Left hindlimb (tissue), 1 donor: ENCODE measurements at places on chromosomes 12 and 14.
A peak's percentile ranks its signal among the peaks of the same experiment; 100 is the strongest.

- DNase-seq = no peak
Measured at GRCh38 chr12:2341871-2342270, 289.1 kb downstream of the CACNA1C start.

- DNase-seq = peak; percentile 40
Measured at GRCh38 chr12:8948701-8949341, 624 bp downstream of the M6PR start.

- DNase-seq = no peak
Measured at GRCh38 chr12:124709722-124710687, 142.6 kb upstream of the NCOR2 start.

- no peak for DNase-seq
Measured at GRCh38 chr14:35414365-35414764, 9.8 kb upstream of the NFKBIA start.

DNA sequence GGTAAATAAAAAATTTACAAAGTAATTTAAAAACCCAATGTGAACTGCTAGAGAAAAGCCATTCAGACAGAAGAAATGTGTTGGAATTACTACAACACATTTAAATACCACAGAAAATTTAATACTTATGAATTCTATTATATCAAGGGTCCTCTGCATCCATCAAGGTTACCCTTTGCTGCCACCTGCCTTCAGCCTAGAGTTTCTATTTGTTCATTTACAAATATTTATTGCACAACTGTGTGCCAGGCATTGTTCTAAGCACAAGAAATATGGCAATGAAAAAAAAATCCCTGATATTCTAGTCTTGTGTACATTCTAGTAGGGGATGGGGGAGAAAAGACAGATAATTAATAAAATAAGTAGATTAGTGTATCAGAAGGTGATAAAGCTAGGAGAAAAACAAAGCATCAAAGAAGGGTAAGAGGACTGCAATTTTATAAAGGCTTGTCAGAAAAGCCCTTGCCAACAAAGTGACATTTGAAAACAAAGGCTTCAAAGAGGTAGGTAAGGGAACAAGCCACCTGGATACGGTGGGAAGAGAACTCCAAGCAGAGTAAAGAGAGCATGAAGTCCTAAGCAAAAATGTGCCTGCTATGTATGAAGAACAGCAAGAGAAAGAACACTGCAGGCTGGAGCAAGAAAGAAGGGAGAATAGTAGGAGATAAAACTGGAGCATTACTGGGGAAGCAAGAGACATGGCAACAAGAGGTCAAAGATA, 59.1 kb upstream of the SLC6A13 start:
- no peak for DNase-seq

GRCh38 chr12:20259786-20260185, 108.6 kb upstream of the PDE3A start:
- no peak for DNase-seq

GRCh38 chr14:23145794-23146350, 26.8 kb upstream of the CEBPE start:
- no peak for DNase-seq

DNA sequence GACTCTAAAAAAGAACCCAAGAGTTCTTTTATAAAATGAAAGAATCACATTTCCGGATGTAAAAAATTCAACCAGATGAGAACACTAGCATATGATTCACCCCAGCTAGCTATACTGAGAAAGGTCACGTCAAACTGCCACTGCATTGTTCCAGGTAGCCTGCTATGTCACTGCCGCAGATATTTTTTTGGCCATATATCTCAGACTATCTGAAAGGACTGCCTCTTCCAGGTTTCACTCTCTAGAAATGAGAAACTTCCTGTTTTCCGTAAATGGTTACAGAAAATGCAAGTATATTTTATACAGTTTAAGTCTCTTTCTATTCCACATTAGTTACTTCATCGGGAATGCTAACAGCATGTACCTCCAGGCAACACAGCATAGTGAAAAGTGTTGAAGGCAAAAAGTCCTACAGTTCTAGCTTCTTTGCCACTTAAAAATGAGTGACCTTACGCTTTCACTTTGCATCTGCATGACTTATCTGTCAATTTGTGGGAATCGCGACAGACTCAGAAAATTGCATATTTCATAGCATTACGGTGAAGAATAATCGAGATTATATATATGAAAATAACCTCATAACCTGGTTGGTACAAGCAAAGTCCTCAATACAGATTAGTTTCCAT, 105.2 kb downstream of the MED13L start:
- DNase-seq = no peak

GRCh38 chr12:64039281-64039871, 182.7 kb downstream of the KICS2 start:
- DNase-seq = peak; percentile 32

- no peak for DNase-seq
Measured at GRCh38 chr12:90366286-90366685, 588.7 kb downstream of the CCER1 start.

DNA sequence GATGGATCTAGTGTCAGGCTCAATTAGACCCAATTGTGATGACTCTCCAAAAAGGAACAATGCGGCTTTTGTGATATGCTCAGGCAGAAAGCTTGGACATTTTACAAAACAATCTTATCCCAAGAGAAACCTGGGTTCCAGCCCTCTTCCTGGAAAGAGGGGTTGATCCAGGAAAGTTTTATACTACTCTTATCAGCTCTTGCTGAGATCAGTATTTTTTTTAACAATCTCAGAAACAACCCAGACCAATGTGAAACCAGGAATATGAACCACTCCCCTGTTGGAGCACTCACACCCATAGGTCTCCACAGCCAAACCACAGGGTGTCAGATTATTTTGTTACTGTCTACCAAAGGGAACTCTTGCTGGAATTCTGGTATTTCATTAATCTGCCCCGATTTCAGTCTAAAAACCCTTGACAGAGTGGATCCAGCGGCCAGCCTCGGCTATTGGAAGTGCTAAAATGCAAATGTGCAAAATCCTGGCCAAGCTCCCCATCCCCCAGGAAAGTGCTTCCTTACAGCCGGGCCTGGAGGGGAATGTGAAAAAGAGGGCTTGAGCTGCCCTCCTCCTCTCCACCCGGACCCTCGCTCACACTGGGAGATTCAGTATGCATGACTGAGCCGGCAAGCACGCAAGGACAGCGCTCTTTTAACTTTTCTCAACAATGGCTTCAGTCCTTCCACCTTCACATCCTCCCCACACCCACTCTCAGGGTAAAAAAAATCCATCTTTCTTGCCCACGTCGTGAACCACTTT, 4.0 kb downstream of the FBXL14 start:
- no peak for DNase-seq

GRCh38 chr12:109461846-109462756, 15.0 kb downstream of the KCTD10 start:
- peak; percentile 85 for DNase-seq

DNA sequence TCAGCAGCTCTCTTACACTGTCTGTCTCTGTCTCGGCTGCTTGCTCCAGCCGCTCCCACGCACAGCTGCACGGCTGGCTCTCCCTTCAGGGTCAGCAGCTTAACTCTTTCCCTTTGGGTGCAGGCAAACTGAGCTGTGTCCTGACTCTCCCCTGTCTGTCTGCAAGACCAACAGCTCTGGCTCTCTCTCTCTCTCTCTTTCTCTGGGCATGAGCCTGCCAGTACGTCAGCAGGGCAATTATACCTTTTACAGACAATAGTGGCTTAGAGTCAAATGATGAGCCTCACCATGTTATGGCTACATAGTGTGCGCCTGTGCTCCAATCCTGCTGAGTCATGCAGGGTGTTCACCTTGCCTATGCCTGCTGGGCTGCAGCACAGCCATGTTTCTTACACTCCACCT, 120.5 kb upstream of the DDHD1 start:
- no peak for DNase-seq

GRCh38 chr12:55194382-55194781, 26.4 kb upstream of the OR10A7 start:
- DNase-seq = no peak

DNA sequence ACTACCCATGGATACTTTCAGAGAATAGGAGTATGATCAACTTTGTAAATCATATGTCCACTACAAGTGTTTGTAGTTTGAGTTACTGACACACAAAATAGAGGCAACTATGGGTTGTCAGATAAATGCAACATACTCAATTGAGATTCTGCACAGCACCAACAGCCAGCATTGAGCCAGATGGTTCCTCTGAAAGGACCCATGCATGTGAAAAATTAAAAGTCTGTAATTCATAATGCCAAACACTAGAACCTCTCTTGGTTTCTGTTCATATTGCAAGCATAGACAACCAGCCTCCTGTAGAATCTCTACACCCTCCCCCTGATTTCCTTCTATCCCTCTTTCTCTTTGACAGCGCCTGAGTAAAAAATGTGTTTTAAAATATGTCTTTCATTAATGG, 831.0 kb downstream of the C12orf50 start:
- DNase-seq = no peak

- DNase-seq = no peak
Measured at GRCh38 chr12:12807970-12808702, 5.0 kb upstream of the DDX47 start.
